ENCODE measurements at places on chromosomes 5 and 9. TPM values are rescaled to one million over a fixed set of nuclear protein-coding genes. Genes with fewer than 3 reads are reported as not detected.

IL3 gene
- total RNA-seq: not detected

ACTBL2 gene
- total RNA-seq: not detected

PAPPA gene
- total RNA-seq: 0.68 TPM

RANBP17 gene
- total RNA-seq: 5.5 TPM

RNF224 gene
- total RNA-seq: under 0.01 TPM

LECT2 gene
- not detected for total RNA-seq

CD14 gene
- total RNA-seq: 6.6 TPM

FAM53C gene
- 22.2 TPM for total RNA-seq

HSPB3 gene
- total RNA-seq: not detected

CYLC2 gene
- total RNA-seq: not detected

RFX3 gene
- 1.7 TPM for total RNA-seq

SNX18 gene
- total RNA-seq: 39.3 TPM

TAF11L11 gene
- total RNA-seq: not detected

SNAPC3 gene
- 48.3 TPM for total RNA-seq

C6 gene
- total RNA-seq: not detected

CARTPT gene
- not detected for total RNA-seq

MZB1 gene
- 0.34 TPM for total RNA-seq

SLCO4C1 gene
- under 0.01 TPM for total RNA-seq

CDC23 gene
- total RNA-seq: 32.7 TPM

MAMDC2 gene
- 0.68 TPM for total RNA-seq

PCDHA8 gene
- not detected for total RNA-seq

SPINK13 gene
- total RNA-seq: not detected

FAM174A gene
- 45.8 TPM for total RNA-seq

TLR4 gene
- under 0.01 TPM for total RNA-seq

FRRS1L gene
- not detected for total RNA-seq

PCDHB1 gene
- total RNA-seq: not detected

GGTA1 gene
- under 0.01 TPM for total RNA-seq

ZNF346 gene
- 5.8 TPM for total RNA-seq

EIF4EBP3 gene
- total RNA-seq: 3.1 TPM

GABRB2 gene
- not detected for total RNA-seq

ADGRD2 gene
- total RNA-seq: 0.34 TPM

TMEM232 gene
- 2.8 TPM for total RNA-seq

PDE6A gene
- not detected for total RNA-seq

All from nasal cavity respiratory epithelium epithelial cell of viscerocranial mucosa (primary cell).